Left hindlimb (tissue), 1 donor: ENCODE measurements at places on chromosomes 2 and 18.

DNA sequence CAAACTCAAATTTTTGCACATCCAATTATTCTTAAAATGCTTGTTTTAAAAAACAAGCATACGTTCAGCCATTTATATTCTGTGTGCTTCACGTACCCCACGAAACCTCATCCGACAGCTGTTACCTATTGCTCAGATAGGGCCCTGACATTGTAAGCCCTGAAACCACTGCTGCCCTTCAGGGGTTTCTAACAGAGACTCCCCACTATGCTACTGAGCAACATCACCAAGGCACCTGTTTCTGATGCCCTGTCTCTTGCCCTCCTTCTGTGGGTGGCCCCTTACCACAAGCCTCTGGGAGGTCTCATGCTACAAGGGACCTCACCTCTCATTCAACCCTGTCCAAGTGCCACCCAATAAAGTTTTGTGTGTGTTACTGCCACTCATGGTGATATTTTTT is 18.5 kb upstream of the CNGA3 start:
- DNase-seq = no peak

GRCh38 chr2:19543663-19544383 is 185.4 kb upstream of the OSR1 start:
- DNase-seq = no peak

- DNase-seq = no peak
These were observed 26.2 kb downstream of the HPCAL1 start for GRCh38 chr2:10328670-10329579.

GRCh38 chr2:46259777-46260168 is 37.4 kb upstream of the EPAS1 start:
- no peak for DNase-seq

- no peak for DNase-seq
These were observed 128.8 kb upstream of the TRIB2 start for GRCh38 chr2:12587729-12588522.

DNA sequence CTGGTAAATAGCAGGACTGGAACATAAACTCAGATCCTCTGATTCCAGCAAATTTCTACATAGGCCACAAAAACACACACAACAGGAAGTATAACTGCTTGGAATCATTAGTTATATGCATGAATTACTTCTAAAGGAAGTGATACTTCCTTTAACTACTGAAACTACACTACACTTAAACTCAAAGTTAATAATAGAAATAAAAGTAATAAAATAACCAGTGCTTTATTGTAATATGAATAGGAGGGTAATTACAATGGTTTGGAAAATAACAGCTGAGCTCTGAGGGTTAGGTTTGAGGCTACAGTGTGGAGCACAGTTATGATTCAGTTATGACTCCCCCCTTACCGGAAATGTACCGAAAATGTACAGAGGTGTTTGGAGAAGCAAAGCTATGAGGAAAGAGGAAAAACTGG is 18.5 kb upstream of the POLI start:
- no peak for DNase-seq

GRCh38 chr2:66896131-66896530 is 461.2 kb downstream of the MEIS1 start:
- DNase-seq = no peak

DNA sequence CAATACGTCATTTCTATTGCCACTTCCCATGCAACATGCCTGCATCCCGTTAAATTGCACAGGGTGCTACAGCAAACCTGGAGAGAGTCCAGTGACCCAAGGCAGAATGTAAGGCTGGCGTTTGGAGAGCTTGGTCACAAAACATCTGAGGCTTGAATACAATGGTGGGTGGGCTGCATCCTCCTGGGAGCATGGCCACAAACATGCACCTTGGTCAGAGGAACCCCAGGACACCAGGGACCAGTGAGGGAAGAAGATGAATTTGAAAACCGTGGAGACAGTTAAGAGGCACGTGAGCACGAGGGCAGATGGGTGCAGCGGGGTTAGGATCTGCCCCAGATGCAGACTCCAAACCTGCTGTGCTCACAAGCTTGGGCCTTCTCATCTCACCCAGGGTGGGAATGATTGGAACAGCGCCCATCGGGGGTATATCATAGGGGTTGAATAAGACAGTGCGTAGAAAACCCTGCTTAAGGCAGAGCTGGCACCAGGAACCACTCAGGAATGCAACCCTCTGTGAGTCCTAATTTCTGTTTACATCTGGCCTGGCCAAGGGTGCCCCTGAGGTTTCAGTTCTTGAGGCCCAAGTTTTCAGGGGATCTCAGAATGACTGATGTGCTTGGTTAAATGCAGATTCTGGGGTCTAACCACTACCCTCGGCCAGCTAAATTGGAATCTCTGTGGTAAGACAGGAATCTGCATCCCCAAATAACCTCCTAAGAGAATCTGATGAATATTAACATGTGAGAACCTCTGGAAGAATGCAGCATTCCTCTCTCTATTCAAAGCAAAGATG is 97.2 kb downstream of the ARL4C start:
- DNase-seq = no peak

GRCh38 chr2:182618672-182619079 is 97.4 kb upstream of the DNAJC10 start:
- no peak for DNase-seq

DNA sequence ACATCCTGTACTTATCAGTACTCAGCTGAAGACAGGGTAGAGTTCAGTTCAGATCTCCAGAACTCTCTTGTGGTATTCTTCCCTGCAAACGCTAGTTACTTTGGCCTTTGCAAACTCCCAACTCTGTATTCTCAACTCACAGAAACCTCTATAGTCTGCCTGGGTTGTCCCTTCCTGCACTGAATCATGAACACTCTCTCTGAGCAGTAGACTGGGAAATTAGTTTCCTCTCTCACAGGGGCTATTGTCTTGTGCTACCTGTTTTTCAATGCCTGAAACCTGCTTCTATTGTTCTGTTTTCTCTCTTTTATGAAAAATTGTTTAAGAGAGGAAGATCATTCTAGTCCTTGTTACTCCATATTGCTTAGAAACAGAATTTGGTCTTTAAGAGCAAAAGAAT is 134.7 kb downstream of the VIT start:
- no peak for DNase-seq

DNA sequence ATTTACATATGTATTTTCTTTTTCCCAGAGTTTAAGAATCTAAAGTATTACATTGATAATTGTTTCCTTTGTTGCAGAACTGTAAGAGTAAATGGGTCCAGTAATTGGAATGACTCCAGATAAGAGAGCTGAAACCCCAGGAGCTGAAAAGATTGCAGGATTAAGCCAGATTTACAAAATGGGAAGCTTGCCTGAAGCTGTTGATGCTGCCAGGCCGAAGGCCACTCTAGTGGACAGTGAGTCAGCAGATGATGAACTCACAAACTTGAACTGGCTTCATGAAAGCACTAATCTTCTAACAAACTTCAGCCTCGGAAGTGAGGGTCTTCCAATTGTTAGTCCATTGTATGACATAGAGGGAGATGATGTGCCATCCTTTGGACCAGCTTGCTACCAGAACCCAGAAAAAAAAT is 183.8 kb upstream of the STON1 start:
- DNase-seq = no peak

DNA sequence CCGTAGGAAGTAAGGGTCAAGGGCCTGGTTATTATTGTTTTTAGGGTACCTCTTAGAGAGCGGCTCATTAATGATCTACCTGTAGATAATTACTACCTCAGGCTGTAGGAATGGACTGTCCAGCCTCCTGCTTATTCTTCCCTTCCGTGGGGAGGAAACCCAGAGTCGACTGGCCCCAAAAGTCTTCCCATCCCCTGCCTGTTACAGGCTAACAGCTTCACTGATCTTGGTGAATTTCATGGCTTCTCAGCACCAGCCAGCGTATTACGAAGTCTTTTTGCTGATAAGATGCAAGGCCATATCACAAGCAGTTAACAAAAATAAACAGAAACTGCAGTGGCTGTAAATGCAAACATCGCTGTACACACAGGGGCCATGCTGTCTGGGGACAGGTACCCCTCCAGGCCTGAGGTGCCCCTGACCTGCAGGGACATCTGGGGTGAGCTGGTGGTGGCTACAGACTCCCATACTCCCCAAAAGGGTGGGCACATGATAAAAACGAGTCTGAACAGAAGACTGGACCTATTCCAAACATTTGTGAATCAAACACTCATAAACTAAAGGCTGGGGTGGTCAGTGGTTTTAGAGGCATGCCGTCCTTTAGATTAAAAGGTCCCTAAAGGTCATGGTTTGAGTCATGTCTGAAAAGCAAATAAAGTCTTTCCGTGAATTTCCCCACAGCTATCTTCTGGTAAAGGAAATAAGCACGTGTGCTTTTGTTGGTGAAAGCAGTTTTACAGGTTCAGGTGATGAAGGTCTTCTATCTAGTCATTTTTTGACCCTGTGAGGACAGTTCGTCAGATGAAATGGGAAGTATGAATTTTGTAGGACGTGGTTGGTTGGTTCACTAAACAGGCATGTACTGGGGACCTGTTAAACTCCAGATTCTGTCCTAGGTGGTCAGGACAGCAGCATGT is 36.7 kb downstream of the TTC39C start:
- no peak for DNase-seq

- no peak for DNase-seq
These were observed 38.4 kb downstream of the ARL4C start for GRCh38 chr2:234458466-234458865.

DNA sequence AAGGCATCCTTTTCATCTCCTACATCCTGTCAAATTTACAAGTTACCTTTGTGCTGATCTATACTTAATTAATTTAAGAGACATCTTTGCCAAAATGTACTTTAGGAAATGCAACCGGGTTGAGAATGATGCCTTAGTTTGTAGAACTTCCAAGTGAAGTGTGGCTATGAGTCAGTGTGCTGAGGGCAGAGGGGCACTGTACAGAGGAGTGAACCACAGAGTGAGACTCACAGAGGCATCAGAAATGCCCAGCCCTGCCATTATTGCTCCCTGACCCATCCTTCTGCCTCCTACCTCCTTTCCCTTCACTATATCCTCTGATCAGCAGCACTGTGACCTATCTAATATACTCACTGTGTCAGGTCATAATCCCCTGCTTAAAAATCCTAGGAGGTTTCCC is 320.1 kb downstream of the LRRTM1 start:
- no peak for DNase-seq

DNA sequence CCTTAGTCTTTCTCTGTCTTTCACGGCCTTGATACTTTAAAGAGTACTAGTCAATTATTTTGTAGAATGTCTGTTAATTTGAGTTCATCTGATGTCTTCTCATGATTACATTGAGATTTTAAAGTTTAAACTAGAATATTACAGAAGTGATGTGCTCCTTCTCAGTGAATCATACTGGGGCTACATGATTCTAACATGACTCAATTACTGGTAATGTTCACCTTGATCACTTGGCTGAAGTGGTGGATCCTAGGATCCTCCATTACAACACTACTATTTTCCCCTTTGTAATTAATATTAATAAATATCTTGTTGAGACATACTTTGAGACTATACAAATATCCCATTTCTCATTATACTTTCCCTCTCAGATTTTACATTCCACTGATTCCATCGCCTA is 148.5 kb downstream of the CAMKMT start:
- DNase-seq = no peak

- DNase-seq = no peak
These were observed 73.6 kb downstream of the TEX51 start for GRCh38 chr2:126972279-126972626.

GRCh38 chr2:38797250-38797676 is 19.3 kb downstream of the GEMIN6 start:
- DNase-seq = no peak

DNA sequence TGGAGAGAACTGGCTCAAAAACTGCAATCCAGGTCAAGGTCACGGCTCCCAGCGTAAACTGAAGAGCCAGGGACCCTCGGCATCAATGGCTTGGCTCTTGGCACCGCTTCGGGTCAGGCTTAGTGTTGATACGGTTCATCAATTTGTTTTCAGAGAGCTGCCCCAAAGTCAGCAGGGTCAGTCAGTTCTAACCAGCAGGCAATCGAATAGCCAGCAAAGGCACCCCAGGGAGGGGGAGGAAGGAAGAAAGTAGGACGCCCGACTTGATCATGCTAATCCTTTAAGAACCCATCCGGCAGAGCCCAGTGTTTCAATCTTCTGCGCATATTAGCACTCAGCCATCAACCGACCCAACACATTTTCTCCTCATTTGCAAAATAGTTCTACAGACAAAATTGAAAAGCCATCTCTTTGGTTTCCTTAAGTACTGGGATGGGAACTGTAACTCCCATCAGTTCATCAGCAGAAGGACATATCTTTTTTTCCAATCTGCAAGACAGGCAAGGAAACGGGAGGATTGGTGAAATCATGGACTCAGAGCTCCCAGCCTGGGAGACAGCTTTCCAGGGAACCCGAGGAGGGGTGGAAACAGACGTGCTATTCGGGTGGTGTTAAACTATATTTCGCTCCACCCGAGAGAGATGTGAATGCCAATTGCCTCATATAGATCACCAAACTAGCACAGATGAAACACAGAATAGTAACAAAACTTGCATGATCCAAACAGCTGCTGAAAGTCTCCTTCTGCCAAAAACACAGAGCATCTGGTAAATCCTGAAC is 40.7 kb upstream of the CABLES1 start:
- no peak for DNase-seq

DNA sequence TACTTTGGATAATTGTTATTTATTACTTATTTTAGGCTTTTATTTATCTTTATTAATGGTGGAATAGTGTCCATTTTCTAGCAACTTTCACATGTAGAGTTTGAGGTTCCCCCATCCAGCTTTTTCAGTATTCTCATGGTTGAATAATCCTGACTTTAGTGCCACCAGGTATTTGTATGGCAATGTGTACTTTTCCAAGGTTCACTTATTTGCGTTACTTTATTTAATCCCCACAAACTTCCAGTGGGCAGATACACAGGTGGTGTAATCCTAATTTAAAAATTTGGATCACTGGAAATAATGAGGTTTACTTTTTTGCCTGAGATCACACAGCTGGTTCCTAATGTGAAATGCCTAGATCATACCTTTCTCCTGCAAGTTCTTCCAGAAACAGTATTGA is 30.5 kb downstream of the NAB1 start:
- no peak for DNase-seq

DNA sequence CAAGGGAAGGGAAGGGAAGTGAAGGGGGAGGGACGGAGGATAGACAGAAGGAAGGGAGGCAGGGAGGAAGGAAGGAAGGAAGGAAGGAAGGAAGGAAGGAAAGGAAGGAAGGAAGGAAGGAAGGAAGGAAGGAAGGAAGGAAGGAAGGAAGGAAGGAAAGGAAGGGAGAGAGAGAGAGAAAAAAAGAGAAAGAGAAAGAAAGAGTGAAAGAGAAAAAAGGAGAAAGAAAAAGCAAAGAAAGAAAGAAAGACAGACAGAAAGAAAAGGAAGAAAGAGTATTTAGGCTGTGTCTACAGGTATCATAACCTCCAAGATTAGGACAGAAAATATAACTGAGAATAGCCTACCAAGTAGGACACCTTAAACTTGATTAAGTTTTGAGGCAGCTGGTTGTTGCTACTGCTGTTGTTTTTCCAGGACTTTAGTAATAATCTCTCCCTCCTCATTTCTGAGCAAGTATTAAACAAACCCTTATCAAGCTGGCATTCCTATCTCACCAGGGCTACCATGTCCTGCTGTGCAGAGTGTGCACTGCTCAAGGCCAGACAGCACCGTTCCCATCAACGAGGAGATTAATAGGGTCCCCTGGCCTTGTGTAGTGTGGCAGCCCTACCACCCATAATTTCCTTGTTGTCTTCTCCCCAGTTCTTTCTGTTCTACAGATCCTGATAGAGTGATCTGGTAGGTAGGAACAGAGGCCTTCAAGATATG is 90.5 kb upstream of the FHL2 start:
- no peak for DNase-seq

- no peak for DNase-seq
These were observed 32.7 kb downstream of the GNAL start for GRCh38 chr18:11721720-11722119.

GRCh38 chr2:102449370-102449974 is 23.6 kb upstream of the SLC9A4 start:
- no peak for DNase-seq
